ENCODE measurements at places on chromosomes 11 and 22. TPM values are rescaled to one million over a fixed set of nuclear protein-coding genes. Genes with fewer than 3 reads are reported as not detected.

CYB561A3 gene
- 25.6 TPM for total RNA-seq

OR52E8 gene
- not detected for total RNA-seq

NDUFS8 gene
- 242 TPM for total RNA-seq

HBB gene
- total RNA-seq: not detected

Data from A375 (cell line).